ENCODE measurements at places on chromosomes 7 and 10.

- DNase-seq = no peak
Measured at GRCh38 chr7:106608661-106609060, 52.3 kb downstream of the CCDC71L start.

GRCh38 chr7:127251036-127251464, 1.7 kb downstream of the GRM8 start:
- no peak for DNase-seq

DNA sequence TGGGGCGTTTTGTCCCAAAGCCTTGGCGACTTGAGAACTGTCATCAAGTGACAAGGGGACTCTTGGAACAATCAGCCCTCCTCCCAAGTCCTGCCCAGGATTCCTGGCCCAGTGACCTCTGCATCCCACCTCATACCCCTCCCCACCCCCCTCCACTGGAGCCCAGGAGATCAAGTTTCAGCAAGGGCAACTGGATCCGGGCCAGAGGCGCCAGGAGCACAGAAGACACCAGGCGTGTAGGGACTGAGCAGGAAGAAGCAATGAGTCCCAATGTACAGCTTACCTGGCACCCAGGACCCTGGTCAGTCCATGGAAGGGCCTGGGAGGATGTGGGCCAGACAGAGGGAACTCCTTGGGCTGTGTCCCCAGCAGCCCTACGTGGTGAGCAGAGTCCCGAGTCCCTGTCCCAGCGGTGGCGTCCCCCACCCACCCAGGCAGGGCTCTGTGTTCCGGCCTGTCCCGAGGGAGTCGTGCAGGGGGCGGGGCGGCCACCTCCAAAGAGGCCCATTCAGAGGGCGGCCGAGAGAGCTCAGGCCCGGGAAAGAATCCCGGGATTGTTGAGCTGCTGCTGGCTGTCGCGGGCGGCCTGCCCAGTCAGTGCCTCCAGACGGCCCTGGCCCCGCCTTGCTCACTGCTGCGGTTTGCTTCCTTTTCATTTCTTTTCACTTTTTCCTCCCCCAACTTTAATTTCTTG, 254.1 kb downstream of the TNS3 start:
- no peak for DNase-seq

- no peak for DNase-seq
Measured at GRCh38 chr10:98038288-98038687, 7.9 kb upstream of the CRTAC1 start.

- DNase-seq = no peak
Measured at GRCh38 chr7:28754027-28754426, 204.1 kb downstream of the TRIL start.

All from stimulated activated CD8-positive, alpha-beta memory T cell treated with anti-CD3 and anti-CD28 coated beads, Interleukin-2, amount 100 ng/mL, for 1 hour (primary cell).